Naive thymus-derived CD8-positive, alpha-beta T cell (primary cell): ENCODE measurements at places on chromosomes 1 and 21. TPM values are rescaled to one million over a fixed set of nuclear protein-coding genes. Genes with fewer than 3 reads are reported as not detected.
A peak's percentile ranks its signal among the peaks of the same experiment; 100 is the strongest.

GRCh38 chr21:23398726-23399125, 2208.6 kb downstream of the MRPL39 start:
- no peak for DNase-seq

DNA sequence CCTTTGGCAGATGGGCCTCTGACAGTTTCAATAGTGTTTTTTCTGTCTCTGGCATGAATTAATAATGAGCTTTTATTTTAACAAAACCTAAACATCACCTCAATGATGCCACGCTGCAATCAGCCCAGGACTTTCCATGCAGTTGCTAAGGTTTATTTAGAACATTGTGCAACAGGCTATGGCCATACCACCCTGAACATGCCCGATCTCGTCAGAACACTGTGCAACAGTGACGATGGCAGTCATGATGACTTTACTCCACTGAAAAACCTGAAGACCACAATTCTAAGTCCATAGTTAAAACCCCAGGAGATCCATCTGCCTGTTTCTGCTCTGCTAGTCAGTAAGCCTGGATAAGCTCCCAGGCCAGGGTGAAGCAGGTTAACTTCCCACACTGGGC, 310.0 kb downstream of the PBX1 start:
- no peak for DNase-seq

DNA sequence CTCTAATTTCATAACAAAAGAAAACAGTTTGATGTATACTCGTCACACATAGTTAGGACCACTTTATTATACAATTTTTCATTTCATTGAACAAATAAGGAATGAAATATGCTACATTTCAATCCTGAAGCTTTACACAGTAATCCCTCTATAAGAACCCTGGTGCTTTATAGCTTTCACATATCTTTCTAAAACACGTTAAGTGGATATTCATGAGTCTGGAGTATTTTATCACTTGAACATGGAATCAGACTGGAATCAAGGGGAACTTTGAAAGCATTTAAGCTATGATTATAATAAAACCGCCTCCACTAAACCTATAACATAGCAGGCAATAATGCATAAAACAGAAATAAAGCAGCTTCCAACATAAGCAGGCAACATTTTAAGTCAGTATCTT, 476.6 kb downstream of the COL11A1 start:
- no peak for DNase-seq

DNA sequence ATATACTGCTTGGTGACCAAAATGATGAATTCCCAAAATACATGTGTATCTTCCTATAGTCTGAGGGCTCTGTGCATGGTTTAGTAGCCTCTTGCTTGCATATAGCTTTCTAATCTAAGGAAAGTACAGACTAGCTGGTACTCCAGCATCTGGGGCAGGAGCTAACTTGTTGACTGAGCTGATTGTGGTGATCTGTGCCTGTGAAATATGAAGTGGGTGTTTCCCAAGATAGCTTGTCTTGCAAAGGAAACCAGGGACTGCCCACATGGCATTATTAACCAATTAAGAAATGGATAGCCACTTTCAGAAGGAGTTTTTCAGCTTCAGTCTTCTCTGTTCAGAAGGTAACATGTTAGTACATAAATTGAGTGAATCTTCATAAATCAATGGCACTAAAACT, 219.8 kb downstream of the NEGR1 start:
- no peak for DNase-seq

- DNase-seq = no peak
Measured at GRCh38 chr21:46564391-46564790, 40.5 kb downstream of the S100B start.

DNA sequence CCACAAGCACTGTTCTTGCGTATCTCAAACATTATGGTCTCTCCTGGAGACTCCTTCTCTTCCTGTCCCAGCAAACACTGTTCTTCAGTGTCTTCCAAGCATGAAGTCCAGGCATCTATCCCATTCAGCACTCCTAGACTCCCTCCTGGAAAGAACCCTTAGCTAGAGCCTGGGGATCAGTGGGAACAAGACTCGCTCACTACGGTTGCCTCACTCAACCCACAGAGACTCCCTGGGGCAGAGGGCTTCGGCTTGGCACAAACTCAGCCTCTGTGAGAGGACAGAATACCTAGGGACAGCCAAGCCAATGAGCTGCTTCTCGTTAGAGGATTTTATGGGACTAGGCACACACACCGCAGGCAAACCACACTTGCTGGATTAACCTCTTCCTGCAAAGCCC, 86.5 kb upstream of the IPO9 start:
- no peak for DNase-seq

GRCh38 chr1:218946147-218946546, 227.5 kb upstream of the LYPLAL1 start:
- DNase-seq = no peak

- peak; percentile 65 for DNase-seq
Measured at GRCh38 chr1:84862810-84863251, 30.2 kb downstream of the LPAR3 start.

DNA sequence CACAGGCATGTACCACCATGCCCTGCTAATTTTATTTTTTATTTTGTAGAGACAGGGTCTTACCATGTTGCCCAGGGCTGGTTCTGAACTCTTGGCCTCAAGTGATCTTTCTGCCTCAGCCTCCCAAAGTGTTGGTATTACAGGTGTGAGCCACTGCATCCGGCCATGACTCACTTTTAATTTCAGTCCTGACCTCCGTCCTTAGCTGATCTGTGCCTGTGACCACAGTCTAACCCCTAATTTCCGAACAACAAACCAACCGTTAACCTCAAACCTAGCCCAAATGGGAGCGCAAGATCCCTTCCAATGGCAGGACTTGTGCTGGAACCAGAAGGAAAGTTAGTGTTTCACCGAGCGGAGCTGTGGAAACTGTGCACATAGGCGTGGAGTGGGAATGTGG, 29.3 kb upstream of the MAN1C1 start:
- DNase-seq = no peak

DNA sequence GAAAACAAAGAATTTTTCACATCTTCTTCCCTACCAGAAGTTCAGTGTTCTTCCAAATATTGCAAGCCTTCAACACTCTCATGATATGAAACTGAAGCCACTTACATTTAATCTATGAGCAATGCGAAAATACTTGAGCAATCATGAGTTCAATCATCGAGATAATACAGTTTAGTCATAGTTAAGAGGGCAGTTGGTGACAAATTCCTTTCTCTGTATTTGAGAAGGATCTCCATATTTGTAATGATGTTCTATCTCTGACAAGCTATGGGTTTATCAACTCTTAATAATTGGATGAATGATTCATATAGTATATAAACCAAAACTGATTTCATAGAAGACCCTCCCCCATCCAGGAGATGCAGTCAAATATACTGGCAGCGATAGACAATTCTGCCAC, 29.7 kb upstream of the PYHIN1 start:
- DNase-seq = no peak

DNA sequence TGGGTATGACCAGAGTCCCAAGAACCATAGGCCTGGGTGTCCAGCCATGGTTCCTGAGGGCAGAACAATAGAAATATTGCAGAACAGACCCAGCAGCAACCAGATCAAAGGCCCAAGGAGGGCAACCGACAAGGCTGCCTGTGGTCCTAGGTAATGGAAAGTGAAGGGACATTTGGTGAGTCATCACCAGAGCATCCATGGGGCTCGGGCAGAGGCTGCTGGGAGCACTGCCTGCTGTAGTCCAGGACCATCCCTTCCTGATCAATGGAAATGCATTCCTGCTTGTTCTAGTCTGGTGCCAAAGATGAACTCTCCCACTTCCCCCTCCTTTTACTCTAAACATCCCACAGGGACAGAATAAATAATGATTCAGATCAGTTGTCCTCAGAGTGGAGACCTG, 172.8 kb upstream of the CACNA1E start:
- DNase-seq = no peak

GRCh38 chr1:106548726-106549125, 507.7 kb upstream of the PRMT6 start:
- no peak for DNase-seq

The PALMD gene
- total RNA-seq = not detected

The EFNA1 gene
- 8.5 TPM for total RNA-seq

The GPN2 gene
- 35.4 TPM for total RNA-seq

The IQGAP3 gene
- total RNA-seq = 0.08 TPM

The UBXN10 gene
- not detected for total RNA-seq

The PDE9A gene
- total RNA-seq = 15.7 TPM

The S100A1 gene
- not detected for total RNA-seq
